ENCODE measurements at places on chromosomes 3 and 15. TPM values are rescaled to one million over a fixed set of nuclear protein-coding genes. Genes with fewer than 3 reads are reported as not detected.

IFT122 gene
- 21.3 TPM for total RNA-seq

NOX5 gene
- 0.23 TPM for total RNA-seq

FOXB1 gene
- total RNA-seq, result not detected

PLSCR2 gene
- not detected for total RNA-seq

EFCC1 gene
- 15.8 TPM for total RNA-seq

VPS39 gene
- total RNA-seq, result 56.0 TPM

GRCh38 chr3:126104742-126105605, 21.1 kb upstream of the SLC41A3 start:
- peak; percentile 64 for DNase-seq

DNA sequence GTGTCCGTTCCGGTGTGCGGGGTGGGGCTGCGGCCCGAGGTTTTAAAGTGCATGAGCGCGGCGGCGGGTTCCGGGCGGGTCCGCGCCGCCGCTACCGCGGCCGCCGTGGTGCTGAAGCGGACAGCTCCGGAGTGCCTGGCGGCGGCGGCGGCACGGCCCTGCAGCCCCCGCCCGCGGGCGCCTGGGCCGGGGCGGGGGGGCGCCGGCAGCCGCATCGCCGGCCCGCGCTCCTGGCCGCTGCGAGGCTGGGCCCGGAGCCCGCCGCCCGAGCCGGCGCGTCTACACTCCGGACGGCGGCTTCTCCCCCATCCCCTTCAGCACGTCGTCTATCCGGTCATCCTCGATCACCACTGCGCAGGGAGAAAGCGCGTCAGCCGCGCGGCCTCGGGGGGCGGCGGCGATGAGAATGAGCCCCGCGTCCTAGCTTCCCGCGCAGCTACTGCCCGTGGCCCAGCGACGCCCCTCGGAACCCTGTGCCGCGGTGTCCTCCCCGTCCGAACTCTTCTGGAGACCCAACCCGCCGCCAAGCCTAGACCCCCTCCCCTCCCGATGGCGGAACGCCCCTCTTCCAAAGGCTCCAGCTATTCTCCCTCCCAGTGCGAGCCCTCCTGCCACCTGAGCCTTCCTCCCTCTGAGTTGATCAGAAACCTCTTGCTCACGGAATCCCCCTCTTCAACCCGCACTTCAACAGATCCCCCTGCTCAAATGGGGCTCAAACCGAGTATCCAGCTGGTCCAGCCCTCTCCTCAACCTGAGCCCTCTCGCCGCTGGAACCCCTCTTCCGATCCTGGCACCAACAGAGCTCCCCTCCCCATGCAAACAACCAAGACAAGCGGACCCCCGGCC, 1.3 kb downstream of the CAMK2N2 start:
- DNase-seq, result no peak

DNA sequence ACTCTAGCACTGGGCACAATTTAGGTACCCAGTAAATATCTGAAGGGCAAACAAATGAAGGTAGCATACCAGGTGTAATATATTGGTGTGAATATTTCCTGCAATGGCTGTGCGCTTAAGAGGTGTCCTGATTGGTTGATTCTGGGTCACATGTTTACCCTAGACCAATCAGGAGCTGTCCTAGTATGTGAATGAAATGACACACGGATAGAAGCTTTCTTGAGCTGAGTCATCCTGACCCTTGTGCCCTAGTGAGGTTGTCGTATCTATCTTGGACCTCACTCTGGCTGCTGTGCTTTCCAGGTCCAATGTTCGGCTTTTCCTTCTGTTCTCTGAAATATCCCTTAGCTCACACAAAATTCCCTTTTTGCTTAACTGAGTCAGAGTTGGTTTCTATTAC, 58.1 kb upstream of the FOXP1 start:
- no peak for DNase-seq

DNA sequence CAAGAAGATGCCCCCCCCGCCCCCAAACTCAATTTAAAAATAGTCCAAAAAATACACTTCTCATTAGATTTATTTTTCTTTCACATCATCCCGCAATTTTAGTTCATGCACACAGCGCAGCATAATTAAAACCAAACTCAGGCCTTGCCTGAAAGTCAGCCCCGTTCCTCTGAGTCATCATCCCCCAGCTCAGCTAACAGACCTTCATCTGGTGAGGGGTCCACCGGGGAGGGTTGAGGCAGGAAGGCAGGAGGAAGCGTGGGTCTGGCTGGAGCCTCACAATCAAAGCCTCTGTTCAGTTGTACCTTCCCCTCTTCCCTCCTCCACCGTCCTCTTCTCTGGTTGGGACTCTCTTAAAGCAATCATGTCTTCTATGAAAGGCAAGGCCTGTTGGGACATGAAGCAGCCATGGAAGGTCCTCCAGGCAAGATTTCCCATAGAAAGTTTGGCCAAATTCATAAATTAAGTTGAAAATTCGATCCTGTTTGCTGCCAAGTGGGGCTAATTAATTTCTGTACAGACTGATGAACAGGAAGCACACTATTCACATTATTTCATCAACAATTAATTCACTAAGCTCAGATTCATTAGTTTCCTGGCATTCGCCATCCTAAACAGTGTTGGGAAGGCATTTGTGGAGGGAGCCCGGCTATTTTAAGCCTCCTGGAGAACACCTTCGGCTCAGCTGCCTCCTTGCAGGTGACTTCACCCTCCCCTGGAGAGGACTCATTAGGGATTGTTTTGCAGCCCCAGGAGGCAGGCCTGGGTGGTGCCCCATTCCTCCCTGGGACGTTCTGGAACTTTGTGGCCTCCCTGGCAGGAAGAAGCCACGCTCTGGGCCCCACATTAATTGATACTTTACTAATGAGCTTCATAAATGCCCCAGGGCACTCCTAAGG, 72.3 kb upstream of the BNC1 start:
- DNase-seq, result no peak

GRCh38 chr3:55330756-55331155, 156.3 kb downstream of the WNT5A start:
- no peak for DNase-seq
